Fibroblast of gingiva (primary cell): ENCODE measurements at places on chromosomes 5 and 9.

GRCh38 chr9:71326360-71326759 lies 204.9 kb upstream of the TRPM3 start:
- DNase-seq = no peak

GRCh38 chr5:66603881-66604280 lies 7.7 kb downstream of the MAST4 start:
- no peak for DNase-seq

DNA sequence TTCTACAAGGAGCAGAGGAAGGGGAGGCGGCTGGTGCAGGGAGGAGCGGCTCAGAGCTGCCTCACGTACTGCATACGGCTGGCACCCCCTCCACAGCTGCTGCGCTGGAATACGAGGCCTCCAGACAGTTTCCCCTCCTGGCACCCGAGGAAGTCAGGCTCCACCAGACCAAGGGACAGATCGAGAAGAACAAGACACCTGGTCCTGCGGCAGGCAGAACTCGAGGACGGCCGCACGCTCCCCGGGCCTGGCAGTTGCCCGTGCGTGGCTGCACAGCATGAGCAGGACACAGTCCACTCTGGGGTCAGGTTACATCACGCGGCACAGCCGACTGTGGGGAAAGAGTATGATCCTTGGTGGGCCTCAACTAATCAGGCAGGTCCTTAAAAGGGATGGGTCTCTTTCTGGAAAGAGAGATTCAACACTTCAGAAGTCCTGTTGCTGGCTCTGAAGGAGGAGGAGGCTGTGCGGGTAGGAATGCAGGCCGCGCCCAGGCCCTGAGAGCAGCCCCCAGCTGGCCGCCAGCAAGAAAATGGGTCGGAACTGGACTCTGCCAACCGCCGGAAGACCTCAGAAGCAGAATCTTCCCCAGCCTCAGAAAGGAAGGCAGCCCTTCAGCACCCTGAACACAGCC lies 11.6 kb downstream of the UBAC1 start:
- no peak for DNase-seq

- DNase-seq = no peak
Measured at GRCh38 chr9:92122800-92123199, 7.6 kb upstream of the SPTLC1 start.

- DNase-seq = no peak
Measured at GRCh38 chr5:126605525-126605924, 4.8 kb downstream of the PHAX start.

DNA sequence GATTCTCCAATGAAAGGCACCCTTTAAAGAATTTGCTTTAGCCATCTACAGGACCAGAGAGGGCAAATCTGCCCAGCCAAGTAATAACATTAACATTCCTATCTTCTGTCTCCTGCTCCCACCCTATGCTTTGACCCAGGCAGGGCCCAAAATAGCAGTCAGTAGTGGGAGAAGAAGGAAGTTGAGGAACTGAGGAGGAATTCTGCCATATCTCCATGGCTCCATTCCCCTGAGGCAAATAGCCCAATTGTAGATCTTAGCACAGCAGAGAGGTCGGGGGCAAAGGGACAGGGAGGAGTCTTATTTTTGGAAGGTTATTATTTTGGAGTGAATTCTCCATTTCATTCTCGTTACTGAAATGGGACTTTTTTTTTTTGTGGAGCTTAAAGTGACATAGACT lies 111.1 kb upstream of the IFNK start:
- DNase-seq = no peak

- DNase-seq = no peak
Measured at GRCh38 chr5:56535347-56535746, 280.0 kb upstream of the MAP3K1 start.

GRCh38 chr5:128462330-128462729 lies 75.7 kb downstream of the FBN2 start:
- no peak for DNase-seq
